ENCODE measurements at places on chromosomes 5 and 9.

- no peak for DNase-seq
Measured at GRCh38 chr5:9265441-9266287, 280.2 kb downstream of the SEMA5A start.

DNA sequence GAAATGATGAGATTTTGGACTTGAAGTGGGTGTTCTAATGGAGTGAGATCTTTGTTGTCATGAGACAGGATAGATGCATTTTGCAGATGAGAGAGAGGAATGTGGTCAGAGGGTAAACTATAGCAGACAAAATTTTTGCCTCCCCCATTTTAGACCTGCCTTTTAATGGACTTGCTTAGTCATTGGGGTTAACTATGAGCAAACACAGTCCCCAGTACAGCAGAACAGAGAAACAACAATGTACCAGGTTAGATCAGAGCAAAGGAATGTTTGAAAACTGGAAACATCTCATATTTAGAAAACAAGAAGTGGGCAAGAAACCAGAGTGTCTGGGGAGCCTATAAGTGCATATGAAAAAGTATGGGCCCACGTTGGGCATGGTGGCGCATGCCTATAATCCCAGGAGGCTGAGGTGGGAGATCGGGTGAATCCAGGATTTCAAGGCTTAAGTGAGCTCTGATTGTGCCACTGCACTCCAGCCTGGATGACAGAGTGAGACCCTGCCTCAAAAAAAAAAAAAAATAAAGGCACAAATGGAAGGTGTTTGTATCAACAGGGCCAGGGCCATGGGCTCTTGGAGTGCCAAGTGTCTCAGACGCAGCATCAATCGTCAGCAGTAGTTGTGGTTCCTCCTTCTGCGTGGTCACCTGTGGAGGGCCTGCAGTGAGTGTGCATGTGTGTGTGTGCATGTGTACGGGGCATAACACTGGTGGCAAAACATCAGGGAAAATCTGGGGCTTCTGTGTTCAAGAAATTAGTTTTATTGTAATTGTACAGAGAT, 214.4 kb upstream of the S1PR3 start:
- no peak for DNase-seq

- no peak for DNase-seq
Measured at GRCh38 chr9:33153666-33154065, 13.5 kb downstream of the B4GALT1 start.

GRCh38 chr9:69420611-69421270, 95.7 kb downstream of the ENTREP1 start:
- DNase-seq = no peak

GRCh38 chr9:80061940-80062339, 490.2 kb downstream of the TLE4 start:
- no peak for DNase-seq

GRCh38 chr9:126411225-126411947, 84.8 kb downstream of the MVB12B start:
- DNase-seq = no peak

DNA sequence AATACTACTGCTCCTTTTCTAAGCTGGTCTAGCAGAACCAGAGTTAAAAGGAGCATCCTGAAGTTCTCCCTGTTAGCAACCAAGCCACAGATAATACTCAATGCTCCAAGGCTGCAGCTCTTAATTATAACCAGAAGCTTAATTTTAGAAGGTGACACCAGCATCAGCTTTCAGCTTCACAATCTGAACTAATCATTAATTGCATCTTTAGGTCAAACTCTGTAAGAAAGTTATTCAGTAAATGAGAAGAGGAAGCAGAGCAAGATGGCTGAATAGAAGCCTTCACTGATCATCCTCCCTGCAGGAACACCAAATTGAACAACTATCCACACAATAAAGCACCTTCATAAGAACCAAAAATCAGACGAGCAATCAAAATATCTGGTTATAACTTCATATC, 38.5 kb downstream of the APBA1 start:
- no peak for DNase-seq

DNA sequence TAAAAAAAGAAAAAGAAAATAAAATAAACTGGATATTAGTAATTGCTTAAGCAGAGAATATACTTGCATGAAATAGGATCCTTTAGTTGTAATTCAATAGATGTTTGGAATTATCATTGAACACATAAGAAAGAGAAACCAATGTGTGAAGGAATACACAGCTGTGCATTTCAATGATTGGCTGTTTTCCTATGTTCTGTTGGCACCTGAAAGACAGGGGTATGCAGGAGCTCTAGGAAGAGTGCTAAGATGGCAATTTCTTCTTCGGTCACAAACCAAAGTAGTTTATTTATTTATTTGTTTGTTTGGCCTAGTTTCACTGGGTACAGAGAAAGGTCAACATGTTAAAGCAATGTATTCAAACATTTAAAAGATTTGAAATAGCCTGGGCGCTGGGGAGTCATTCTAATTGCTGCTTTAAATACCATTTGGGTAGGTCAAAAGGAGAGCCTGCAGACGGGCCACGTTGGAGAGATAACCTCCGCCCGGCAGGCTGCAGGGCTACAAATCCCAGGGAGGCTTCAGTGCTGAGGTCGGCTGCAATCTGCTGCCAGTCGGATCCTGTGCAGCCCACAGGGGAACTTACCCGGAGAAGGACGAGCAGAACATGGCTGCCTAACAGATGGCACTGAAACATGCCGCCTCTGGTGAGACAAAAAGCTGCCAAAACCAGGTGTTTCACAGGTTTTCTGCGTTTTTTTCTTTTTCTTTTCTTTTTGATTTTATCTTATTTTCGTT, 154.2 kb upstream of the TYRP1 start:
- DNase-seq = no peak

DNA sequence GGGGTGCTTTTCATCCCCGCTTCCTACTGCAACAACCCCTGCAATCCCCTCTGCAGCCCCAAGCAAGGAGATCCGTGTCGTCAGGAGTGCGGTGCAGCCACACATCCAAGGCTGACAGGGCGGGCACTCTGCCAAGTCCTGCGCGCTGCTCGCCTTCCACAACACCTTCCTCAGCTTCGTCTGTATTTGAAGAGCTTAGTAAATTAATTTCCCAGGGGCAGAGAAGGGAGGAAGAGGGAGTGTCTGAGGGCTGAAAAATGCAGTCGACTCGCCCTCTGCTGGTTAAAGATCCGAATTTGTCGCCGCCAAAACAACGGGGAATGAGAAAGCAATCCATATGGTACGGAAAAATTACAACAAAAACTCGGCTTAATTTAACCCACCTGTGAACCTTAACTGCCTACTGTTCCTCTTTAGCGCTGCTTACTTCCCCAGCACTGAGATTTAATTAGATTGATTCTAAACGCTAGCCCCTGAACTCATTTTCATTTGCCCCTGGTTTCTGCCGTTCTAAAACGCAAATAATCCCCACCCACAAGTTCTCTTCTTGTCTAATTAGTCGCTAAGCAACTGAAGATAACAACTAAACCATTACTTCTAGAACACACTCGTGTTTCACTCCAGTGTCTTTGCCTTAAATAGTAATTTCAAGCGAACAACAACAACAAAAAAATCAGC, 10.9 kb upstream of the PCDHB1 start:
- no peak for DNase-seq

- DNase-seq = no peak
Measured at GRCh38 chr5:148809781-148810524, 16.5 kb upstream of the ADRB2 start.

DNA sequence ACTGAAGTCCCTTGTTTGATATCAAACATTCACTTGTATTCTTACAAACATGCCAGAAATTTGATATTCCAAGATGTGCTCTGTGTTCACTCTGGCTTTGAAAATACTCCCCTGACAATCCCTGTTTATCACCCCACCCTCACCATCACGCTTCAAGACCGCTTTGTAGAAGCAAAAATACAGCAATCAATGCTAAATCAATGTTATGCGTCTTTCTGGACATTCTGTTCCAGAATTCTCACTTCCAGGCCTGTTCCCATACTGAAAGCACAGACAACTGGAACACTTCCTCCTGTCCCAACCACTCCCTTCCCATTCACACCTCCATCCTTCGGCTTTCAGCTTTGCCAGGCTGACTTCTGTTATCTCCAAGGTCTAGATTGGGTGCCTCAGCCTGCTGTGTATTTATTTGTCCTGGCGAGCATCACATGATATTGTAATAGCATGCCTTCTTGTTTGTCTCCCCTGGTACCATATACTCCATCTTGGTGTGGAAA, 72.8 kb downstream of the SNCAIP start:
- DNase-seq = no peak

GRCh38 chr5:31639481-31640411, 815 bp downstream of the PDZD2 start:
- no peak for DNase-seq

DNA sequence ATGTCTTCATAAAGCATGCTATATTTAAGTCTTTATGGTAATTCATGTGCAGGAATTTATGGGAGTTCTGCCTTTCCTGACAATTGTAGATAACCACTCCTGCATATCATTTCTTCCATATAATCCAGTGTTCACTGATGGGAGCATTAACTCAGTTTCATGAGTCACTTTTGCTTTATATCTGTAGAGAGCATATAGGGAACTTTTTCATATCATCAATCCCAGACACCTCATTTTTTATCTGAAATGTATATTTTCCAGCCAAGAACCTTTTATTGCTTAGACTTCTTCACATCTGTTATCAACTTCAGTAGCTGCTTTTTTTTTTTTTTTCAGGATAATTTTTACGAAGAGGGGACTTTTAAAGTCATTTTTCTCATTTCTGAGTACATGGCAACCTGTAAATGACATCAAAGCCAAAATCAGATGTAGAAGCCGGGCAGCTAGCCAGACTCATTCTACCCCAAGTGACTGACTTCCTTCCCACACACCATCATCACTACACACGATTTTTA, 41.1 kb downstream of the NFX1 start:
- no peak for DNase-seq

- DNase-seq = no peak
Measured at GRCh38 chr5:45696206-45696836, at the start of gene HCN1. Gene HCN1 (minus strand): TSS chr5:45696380.

- no peak for DNase-seq
Measured at GRCh38 chr9:136609160-136609475, 53.6 kb upstream of the EGFL7 start.

DNA sequence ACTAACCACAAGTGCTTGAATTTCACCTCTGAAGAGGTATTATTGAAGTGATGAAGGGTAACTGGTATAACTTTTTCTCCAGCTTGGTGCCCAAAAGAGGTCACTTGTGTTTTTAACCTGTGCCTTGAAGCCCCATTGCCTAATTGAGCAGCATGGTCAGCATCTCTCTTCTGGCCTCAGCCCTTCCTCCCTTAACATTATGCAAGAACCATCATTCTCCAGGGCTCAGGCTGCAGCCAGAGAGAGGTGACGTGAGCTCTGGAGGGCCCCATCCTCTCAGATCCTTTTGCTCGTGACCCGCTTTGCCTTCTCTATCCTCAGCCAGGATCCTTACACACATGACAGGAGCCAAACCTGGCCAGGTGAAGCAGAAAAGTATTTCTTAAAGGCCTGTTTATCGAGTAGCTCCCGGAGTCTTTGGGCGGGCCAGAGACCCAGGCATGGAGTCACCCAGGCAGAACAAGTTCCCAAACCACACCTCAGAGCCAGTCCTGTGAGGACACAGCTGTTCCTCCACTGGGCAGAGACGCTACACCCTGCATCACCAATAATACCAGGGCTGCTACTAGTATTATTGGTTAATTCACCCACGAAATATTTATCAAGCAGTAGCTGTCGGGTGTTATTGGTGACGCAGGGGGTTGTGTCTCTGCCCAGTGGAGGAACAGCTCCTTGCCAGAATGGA, 29.6 kb upstream of the BOD1 start:
- no peak for DNase-seq

DNA sequence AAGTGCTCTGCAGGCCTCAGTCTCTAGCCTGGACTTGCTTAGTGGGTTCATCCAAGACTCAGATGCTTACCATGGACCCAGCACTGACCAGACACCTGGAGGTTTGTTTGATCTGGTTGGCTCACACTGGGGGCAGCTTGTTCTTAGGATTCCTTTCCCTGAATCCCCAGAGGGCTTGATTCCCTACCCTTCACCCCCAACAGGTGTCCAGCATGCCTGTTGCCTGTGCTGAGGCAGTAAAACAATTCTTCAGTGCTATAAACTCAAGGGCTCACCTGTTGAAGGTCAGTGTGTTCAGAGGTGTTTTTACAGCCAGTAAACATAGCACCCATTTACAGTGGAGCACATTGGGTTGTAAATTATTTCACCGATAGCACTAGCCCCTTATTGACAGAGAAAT, 123.8 kb upstream of the KLF4 start:
- no peak for DNase-seq

DNA sequence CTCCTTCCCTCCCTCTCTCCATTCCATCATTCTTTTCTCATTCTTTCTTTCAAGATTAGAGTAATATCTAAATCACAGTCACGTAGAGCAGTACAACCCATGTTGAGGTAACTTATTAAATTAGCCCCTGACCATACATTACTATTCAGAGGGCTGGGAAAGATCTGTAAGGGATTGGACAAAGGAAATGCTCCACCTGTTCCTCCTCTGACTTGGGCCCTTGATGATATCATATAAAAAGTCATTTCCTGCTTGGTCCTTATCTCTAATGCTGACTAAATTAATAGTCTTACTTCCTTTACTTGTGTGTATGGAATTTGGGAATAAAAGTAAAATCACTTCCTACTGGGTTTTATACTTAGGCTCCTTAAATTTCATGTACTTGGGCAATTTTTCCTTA, 40.8 kb downstream of the SNX18 start:
- DNase-seq = no peak

DNA sequence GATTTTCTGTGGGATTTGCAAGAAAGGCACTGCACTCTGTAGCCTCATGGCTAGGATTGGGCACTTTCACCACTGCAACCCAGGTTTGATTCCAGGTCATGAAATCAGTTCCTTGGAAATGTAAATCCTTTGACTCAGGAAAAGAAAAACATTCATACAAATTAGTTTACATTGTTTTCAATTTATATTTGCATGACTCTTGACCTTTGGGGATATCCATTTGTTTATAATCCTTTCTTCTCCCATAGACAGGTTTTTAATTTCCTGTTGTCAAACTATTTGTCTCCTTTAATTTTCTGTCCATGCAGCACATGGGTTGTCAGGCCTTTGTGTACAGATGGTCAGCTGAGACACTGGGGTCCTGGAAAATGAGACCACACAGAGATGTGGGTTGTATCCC, 801.5 kb downstream of the NR2F1-AS1 start:
- no peak for DNase-seq

DNA sequence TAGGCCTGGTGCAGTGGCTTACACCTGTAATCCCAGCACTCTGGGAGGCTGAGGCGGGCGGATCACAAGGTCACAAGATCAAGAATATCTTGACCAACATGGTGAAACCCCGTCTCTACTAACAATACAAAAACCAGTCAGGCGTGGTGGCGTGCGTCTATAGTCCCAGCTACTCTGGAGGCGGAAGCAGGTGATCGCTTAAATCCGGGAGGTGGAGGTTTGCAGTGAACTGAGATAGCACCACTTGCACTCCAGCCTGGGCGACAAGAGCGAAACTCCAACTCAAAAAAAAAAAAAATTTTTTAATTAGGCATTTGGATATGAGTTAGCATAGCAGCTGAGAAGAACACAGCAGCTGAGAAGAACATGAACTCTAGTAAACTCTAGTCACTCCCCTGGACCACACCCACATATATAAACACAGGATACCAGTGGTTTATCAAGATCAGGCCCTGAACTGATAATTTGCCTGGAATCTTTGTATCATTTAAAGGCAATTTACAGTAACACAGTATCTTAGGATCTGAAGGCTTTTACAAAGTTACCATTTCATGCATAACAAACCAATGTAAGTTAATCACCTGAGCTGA, 4.6 kb upstream of the UGCG start:
- no peak for DNase-seq

Measured in T-helper 22 cell (primary cell).